ENCODE measurements at places on chromosomes 11 and 22.

DNA sequence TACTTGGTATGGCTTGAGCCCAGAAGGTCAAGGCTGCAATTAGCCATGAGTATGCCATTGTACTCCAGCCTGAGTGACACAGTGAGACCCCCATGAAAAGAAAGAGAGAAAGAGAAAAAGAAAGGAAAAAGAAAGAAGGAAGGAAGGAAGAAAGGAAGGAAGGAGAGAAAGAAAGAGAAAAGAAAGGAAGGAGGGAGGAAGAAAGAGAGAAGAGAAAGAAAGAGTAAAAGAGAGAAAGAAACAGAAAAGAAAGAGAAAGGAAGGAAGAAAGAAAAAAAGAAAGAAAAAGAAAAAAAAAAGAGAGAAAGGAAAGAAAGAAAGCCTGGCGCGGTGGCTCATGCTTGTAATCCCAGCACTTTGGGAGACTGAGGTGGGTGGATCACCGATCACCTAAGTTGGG, 77.5 kb downstream of the CSTPP1 start:
- no peak for DNase-seq

DNA sequence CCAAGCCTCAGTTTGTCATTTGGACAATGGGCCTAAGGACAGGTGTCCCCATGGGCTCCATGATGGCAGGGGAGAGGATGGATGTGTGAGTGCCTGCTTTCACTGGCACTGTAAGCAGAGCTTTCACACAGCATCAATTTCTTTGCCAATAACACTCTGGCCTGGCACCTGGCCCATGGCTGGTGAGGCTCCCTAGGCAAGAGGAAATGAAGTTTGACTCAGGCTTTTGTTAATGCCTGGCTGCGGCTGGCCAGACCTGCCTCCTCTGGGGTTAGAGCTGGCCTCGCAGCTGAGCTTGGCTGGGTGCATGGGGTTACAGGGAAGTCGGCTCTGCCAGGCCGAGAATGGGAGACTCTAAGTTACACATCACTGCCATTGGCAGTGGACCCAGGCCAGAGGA, 30.0 kb upstream of the SEZ6L start:
- DNase-seq = no peak

DNA sequence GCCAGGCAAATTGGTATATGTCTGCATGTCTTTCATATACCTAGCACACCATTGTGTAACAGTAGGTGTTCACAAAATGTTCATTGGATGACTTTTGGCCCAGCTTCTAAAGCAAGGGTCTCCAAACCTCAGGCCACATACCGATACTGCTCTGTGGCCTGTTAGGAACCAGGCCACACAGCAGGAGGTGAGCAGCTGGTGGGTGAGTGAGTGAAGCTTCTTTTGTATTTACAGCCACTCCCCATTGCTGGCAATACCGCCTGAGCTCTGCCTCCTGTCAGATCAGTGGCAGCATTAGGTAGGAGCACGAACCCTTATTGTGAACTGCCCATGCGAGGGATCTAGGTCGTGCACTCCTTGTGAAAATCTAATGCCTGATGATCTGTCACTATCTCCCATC, 836.6 kb downstream of the NTM start:
- DNase-seq = no peak

- DNase-seq = no peak
Observed at GRCh38 chr22:23256986-23257888, 76.9 kb downstream of the BCR start.

DNA sequence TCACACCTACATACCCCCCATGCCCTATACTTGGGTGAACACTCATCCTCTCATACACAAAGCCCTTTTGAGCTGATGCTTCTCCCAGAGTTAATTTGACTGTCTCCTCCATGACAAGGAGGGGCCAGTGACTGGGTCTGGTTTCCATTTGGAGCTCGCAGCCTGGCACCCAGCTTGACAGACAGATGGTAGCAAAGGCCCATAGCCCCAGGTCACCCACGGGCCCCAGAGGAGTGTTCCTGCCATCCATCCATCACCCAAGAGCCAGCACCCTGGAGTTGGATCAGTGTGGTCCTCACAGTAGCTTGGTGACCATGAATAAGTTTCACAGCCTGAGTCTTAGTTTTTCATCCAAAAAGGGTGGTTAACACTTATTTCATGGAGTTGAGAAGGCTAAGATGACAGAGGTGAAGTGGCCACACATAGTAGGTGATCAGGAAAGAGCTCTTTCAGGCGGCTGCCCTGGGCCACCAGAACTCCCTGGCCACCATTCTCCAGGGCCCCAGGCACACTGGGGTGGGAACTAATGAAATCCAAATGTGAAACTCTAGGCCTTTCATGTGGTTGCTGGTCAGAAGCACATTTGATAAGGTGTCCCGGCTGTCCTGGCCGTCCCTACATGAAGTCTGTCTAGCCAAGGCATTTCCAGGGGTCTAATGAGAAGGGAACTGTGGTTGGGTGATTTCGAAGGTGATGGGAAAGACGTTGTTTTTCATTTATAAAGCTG, 42.4 kb downstream of the LIF start:
- DNase-seq = no peak

GRCh38 chr11:113645593-113646349, 60.3 kb downstream of the TMPRSS5 start:
- no peak for DNase-seq

GRCh38 chr11:28342716-28343115, 234.5 kb downstream of the METTL15 start:
- DNase-seq = no peak

DNA sequence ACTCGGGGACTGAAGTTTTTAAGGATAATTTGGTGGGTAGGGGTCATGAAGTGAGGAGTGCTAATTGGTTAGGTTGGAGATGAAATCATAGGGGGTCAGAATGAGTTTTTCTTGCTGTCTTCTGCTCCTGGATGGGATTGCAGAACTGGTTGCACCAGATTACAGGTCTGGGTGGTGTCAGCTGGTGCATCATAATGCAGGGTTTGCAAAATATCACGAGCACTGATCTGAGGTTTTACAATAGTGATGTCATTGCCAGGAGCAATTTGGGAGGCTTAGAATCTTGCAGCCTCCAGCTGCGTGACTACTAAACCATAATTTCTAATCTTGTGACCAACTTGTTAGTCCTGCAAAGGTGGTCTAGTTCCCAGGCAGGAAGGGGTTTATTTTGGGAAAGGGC, 46.4 kb upstream of the CALCB start:
- no peak for DNase-seq

GRCh38 chr11:88666364-88666763, 328.8 kb upstream of the CTSC start:
- DNase-seq = no peak

DNA sequence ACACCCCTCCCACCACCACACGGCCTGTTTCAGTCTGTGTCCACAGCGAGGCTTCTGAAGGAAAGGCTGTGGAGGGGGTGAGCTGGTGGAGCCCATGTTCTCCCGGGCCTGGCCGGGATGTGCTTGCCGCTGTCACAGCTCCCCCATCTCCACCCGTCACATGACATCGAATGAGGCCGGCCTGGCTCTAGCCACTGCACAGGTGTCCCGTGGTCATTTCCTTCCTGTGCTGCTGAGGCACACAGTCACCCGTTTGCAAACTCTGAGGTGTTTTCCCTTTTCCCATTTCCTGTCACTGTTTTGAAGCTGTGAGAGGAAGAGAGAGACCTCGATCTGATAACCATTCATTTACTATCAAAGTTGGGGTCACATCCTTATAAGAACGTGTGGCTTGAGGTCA, 55.7 kb upstream of the CLDN5 start:
- DNase-seq = no peak

DNA sequence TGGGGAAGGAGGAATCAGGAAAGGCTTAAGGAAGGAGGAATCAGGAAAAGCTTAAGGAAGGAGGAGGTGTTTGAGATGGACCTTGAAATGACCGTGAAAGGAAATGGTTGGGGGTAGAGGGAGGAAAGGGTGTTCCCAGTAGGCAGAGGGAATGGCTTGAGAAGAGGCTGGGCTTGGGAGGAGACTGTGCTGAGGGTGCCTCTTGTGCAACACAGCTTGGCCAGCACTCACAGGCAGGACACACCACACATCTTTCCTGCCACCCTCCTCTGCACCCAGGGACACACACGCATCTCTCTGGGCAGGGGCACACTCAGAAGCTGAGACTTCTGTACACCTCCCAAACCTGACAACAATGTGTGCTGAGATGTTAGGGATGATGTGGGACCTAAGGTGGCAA, 151.4 kb downstream of the FBXO7 start:
- DNase-seq = no peak

GRCh38 chr11:2211113-2211971, 39.7 kb upstream of the TH start:
- DNase-seq = no peak

GRCh38 chr11:62141111-62142042, 17.6 kb downstream of the INCENP start:
- DNase-seq = no peak

DNA sequence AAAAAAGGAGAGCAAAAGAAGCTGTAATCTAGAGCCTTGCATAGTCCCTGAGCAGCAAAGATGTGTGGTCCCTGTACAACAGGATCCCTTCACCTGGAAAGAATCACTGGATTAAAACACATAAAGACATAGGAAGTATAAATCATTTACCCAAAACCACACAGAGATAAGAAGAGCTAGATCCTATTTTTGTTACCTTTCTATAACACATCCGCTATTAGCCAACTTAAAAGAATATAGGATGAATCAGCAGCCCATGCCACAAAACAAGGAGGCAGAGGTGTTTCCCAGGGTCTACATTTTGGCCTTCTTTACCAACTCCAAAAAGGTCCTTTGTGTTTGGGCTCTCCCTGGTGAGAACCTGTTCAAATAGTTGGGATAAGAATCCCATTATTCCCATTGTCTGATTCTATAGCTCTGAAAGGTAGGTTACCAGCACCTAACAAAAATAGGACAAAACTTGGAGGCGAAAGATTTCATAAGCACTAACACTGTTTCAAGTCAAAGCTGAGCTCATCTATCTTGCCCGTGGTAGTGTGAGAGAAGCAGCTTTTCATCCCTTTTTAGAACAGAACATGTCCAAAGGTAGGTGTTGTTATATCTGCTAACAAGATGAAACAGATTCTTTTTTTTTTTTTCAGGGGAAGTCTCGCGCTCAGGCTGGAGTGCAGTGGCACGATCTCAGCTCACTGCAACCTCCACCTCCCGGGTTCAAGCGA, 26.8 kb downstream of the PAK1 start:
- no peak for DNase-seq

GRCh38 chr11:2522631-2523255, 77.9 kb downstream of the KCNQ1 start:
- DNase-seq = no peak

GRCh38 chr11:65592858-65593517, 2.6 kb downstream of the KCNK7 start:
- no peak for DNase-seq

- DNase-seq = no peak
Observed at GRCh38 chr11:94750319-94751217, 17.6 kb upstream of the AMOTL1 start.

DNA sequence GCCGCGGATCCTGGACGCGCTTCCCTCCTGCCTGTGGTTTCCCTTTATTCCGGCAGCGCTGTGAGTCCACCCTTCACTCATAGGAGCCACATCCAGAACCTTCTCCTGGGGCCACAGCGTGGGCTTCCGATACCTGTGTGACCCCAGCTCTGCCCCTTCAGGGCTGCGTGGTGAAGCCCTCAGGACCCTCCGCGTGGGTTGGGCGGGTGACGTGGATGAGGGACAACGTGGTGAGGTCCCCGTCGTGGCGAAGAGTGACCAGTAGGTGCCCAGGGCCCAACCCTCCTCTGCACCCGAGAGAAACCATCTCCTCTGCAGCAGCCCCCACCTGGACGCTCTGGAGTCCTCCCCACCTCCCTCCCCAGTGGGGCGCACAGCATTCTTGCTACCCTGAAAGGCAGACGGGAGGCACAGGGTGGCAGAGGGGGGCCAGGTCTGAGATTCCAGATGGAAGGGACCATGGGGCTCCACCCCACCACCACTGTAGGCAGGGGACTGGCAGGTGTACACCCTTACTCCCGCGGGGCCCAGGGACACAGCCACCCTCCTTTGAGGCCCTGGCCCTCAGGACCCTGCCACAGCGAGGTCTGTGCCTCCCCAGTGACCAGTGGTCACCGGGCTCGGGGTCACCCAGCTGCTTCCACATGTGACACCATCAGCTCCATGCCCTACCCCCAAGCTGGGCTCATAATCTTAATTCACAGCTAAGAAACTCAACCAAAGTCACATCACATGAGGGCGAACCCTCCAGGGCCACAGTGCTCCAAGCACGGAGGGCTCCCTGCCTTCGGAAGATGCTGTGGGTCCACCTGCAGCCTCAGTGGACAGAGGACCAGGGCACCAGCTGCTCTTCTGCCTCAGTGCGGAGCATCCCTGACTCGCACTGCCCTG, 3.4 kb upstream of the ZBED4 start:
- no peak for DNase-seq

DNA sequence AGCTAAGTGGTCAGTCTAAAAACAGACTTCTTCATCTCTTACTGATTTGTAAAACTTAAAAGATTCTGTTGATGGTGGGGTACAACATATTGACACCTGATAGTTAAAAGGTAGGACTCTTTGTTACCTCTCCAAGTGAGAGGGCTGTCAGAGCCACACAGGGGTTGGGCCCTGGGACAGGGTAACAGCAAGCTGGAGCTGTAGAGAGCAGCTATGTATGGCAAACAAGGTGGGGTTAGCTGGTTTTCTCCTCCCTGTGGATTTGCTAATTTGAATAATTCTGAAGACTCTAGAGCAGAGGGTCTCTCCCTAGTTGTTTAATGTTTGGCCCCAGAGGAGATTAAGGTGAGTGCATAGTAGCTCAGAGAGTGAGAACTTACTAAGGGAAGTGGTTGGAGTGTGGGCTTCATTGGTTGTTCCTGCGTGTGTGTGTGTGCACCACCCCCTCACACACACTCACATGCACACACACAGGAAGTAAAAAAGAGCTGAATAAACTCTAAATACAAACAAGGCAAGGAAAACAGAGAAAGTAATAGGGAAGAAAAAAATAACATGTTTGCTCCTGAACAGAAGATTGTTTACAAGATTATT, 9.2 kb upstream of the GAS2 start:
- DNase-seq = no peak

DNA sequence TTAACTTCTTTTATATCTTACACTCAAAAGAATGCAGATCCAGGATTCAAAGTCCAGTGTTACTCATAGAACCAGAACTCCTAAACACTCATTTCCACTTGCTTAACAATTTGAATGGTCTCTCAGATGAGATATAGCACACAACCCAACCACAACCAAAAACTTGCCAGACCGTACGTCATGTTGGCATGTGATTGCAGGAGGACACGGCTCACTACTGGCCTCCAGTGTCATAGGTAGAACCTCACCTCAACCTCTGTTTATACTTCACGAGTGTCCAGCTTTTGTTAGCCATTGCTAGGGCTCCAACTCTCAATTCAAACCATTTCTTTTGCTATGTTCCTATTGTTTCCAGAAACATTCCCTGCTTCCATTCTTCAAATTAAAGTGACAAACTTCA, 58.5 kb upstream of the PDGFD start:
- no peak for DNase-seq
